T-helper 9 cell (primary cell): ENCODE measurements at places on chromosomes 6 and 20.

GRCh38 chr6:115717472-115717871 is 343.2 kb downstream of the FRK start:
- DNase-seq, result no peak

DNA sequence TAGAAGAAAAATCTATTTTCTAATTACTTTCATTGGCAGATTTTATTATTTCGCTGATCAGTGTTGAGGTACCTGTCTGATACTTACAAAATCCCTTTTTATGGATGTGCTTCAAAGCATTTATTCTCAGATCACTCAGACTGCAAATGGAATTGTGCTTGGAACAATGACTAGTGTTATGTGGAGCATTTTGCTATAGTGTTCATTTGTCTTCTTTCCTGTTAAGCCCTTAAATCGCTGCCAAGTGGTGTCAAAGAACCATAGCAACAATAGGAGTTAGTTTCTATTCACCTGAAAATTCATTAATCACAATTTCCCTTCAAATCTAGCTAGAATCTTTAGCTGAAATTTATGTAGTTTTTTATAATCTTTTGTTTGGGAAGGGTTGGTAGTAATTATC is 29.8 kb downstream of the SMPDL3A start:
- no peak for DNase-seq

DNA sequence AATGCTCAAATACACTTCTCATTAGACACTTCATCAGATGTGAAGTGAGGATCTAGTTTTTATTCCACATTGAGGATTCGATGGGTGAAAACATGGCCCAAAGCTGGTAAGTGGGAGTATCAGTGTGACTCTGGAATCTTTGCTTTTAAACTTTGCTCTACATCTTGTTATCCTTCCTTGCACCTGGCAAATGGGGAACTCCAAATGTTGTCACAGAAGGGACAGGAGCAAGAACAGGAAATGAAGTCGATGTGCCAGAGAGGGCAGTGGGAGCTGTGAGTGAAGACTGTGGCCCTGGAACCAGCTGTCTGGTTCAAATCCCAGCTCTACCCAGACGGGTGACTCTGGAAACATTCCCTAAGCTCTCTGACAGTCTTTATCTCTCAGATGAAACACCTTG is 86.7 kb upstream of the AGPAT4 start:
- DNase-seq, result no peak

DNA sequence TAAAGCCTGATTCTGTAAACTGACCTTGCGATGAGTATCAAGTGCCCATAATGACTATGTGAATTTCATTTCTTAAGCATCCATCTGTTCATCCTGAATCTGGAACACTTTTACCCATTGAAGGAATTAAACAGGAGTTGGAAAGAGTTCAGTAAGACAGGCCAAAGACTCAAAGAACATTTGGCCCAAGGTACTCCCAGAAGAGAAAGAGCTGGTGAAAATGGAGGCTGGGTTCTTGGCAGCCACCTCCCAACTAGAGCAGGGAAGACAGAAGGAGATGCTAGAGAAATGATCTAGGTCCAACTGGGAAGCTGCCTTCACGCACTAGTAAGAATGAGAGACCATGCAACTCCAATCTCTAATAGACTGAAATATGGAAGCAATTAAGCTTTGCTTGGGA is 290.8 kb upstream of the RNF24 start:
- no peak for DNase-seq

DNA sequence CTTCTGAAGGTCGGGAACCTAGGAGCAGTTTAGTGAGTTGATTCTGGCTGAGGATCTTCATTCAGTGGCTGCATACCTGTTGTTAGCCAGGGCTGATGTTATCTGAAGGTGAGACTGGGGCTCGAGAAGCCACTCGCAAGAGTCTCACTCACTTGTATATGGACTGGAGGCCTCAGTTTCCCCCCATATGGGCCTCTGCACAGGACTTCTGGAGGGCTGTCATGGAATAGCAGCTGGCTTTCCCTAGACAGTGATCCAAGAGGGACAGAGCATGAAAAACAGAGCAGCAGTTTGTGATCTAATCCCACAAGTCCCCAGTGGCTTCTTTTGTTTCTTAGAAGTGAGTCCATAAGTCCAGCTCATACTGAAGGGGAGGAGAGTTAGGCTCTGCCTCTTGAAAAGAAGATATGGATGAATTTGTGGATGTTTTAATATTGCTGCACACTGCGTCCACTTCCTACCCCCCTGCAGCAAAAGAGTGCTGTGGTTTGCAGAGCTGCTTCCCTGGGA is 623.4 kb downstream of the CDH26 start:
- no peak for DNase-seq

- DNase-seq, result no peak
These were observed 5.9 kb downstream of the SMAP1 start for GRCh38 chr6:70673601-70674000.

- DNase-seq, result no peak
These were observed 855 bp upstream of the GFOD1 start for GRCh38 chr6:13488015-13488895.

- no peak for DNase-seq
These were observed 6.8 kb upstream of the ADTRP start for GRCh38 chr6:11785415-11785773.

- DNase-seq, result no peak
These were observed 4.8 kb downstream of the SALL4 start for GRCh38 chr20:51797357-51798025.

DNA sequence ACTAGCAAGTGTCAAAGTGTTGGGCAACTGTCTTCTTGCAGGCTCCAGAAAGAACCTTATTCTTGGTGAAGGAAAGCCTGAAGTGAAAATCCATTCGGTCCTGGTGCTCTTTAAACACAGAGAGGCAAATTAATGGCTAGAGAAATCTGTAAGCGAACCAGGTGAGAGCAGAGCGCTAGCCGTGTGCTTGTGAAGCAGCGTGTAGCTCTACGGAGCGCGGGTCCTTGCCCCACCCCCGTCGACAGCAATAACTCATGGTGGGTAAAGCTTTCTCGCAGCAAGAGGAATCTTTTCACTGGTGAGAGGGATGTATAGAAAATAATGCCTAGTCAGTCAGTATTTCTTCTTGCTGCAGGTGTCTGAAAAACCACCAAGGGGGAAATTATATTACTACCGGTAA is 37.0 kb upstream of the EMILIN3 start:
- DNase-seq, result no peak

DNA sequence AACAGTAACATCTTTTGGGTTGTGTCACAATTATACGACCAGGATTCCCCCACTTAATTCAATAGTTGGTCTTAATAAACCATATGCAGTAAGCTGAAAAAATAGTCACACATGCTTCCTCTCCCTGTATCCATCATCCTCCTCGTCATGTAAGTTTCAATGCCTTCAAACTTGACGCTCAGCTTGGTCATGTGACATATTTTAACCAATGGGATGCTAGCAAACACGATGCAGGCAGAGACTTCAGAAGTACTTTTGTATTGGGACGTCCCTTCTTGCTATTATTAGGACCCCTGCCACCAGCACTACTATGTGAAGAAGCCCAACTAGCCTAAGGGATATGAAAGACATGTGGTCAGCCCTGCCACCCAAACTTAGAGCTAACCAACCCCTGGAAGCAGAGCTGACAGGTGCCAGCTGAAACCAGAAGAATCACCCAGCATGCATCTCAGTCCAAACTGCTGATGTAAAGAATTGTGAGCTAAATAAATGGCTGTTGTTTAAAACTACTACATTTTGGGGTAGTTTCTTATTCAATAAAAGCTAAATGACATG is 49.3 kb downstream of the CGA start:
- DNase-seq, result no peak

DNA sequence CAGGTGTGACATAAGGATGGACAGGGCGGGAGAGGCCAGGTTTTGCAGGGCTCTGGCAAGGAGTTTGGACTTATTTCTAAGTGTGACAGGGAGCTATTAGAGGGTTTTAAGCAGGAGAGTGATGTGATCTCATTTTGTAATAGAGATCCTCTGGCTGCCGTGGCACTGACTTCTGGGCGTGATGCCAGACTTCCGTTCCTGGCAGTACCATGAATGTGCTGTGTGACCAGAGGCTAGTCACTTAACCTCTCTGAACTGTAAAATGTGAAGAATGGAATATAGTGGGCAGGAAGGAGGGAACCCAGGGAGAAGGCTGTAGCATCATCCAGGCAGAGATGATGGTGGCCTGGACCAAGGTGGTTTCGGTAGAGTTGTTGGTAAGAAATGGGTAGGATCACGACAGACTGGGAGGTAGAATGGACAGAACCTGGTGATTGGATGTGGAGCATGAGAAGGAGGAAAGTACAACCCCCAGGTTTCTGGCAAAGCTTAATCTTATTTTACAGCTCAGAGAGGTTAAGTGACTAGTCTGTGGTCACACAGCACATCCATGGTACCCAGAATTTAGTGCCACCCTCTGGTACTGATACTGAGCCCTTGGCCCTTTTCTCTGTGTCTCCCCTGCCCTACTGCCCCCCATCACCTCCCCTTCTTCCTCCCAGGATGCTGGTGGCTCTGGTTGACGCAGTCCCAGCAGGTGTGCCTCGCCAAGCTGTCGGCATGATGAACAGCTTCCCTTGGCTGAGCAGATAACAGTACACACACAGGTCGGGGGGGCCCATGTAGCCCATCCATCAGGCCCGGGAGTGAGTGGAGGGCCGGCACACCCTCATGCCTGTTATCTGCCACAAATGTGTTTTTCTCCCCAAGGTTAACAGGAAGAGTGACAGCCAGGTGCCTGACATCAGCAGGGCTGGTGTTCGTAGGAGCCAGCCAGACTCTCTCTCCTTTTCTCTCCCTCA is 52.9 kb upstream of the CTNNBL1 start:
- no peak for DNase-seq

DNA sequence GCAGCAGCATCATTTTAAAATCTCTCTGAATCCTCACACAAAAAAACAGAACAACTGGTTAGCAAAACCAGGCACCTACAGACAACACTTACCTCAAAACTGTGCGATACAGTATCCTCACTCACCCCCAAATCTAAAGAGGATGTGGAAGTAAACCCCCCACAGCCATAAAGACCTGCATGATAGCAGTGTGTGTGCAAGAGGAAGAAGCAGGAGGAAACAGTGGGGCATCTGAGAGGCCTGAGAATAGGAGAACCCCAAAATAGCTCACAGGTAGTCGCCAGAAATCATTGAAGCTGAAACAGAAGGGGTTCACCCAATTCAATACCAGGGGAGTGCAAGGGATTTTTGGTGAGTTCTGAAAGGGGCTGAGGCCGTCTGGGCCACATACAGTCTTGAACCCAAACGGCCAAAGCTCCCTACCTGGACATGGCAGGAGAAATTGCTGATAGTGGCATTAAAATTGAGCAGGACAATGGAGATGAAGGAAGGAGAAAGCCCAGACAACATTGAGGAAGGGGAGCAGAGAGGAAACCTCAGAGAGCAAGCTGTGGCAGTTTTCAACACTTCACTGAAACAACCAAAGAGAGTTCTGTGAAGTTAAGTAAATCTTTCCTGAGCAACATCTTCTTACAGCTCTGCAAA is 129.7 kb downstream of the FIG4 start:
- no peak for DNase-seq

GRCh38 chr6:102981490-102982015 is 1588.0 kb downstream of the GRIK2 start:
- no peak for DNase-seq

GRCh38 chr6:130503146-130503545 is 137.3 kb downstream of the TMEM200A start:
- DNase-seq, result no peak

- no peak for DNase-seq
These were observed 79.4 kb downstream of the JAG1 start for GRCh38 chr20:10594296-10594868.

- no peak for DNase-seq
These were observed 413.1 kb downstream of the PLCB1 start for GRCh38 chr20:8545212-8545611.

- DNase-seq, result no peak
These were observed 37.2 kb upstream of the TAF8 start for GRCh38 chr6:42013134-42013516.

DNA sequence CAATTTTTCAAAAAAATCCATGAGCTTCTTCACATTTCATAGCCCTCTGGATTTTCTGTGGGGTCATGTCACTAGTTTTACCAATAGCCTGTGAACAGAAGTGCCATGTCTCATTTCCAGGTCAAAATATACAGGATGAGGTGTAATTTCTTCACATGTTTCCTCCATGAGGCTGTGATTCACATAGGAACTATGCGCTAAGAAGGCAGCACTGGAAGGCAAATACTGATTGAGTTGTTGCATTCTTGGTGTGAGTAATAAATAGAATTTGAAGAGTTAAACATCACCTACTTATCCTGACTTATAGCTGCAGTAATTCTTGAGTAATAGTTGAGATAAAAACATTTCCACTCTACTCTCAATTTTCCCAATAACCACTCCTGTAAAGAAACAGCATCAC is 442.3 kb downstream of the HAO1 start:
- DNase-seq, result no peak

- no peak for DNase-seq
These were observed 232.7 kb upstream of the SGK1 start for GRCh38 chr6:134550604-134551003.

- DNase-seq, result no peak
These were observed 49.7 kb downstream of the TP53INP2 start for GRCh38 chr20:34753706-34754461.

GRCh38 chr6:11625302-11625701 is 87.8 kb downstream of the TMEM170B start:
- no peak for DNase-seq

GRCh38 chr6:126056355-126057004 is 70.1 kb downstream of the TRMT11 start:
- DNase-seq, result no peak

DNA sequence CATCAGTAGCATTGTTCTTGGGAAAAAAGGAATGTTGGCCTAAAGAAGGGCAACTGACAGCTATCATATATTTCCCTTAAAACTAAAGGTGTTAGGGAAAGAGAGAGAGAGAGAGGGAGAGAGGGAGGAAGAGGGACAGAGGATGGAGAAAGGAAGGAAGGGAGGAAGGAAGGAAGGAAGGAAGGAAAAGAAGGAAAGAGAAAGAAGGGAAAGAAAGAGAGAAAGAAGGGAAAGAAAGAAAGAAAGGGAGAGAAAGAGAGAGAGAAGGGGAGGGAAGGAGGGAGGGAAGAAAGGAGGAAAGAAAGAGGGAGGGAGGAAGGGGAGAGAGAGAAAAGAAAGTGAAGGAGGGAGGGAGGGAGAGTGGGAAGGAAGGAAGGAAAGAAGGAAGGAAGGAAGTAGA is 37.7 kb upstream of the ADGRF5 start:
- no peak for DNase-seq

DNA sequence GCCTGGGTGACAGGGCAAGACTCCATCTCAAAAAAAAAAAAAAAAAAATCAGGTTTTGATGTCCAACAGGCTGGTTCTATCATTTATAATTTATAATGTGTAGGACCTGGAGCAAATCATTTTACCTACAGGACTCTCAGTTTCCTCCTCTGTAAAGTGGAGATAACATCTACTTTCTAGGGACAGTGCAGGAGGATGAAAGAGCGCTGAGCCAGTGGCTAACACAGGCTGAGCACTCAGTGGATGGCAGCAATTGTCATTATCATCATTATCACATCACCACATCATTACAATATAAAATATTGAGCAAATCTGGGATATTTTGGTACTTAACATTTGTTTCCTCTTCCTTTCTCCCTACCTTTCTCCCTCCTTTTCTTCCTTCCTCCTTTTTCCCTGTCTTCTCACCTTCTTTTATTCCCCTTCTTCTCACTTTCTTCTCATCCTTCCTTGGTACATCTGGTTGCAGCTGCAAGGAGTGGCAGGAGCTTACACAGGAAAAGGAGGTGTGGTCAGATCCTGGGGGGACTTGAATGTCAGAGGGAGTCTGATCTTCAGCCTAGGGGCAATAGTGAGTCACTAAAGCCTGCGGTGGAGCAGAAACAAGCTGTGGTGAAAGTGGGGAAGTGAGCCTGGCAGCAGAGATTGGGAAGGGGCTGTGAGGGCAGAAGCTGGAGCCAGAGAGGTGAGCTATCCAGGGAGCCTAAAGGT is 24.6 kb upstream of the CTNNBL1 start:
- no peak for DNase-seq
